Activated CD4-positive, CD25-positive, alpha-beta regulatory T cell treated with anti-CD3 and anti-CD28 coated beads, Interleukin-2, amount 50 U/mL, for 72 hours (primary cell): ENCODE measurements at places on chromosomes 2 and 18.

GRCh38 chr18:47549021-47549540, 297.6 kb upstream of the SKOR2 start:
- no peak for DNase-seq

DNA sequence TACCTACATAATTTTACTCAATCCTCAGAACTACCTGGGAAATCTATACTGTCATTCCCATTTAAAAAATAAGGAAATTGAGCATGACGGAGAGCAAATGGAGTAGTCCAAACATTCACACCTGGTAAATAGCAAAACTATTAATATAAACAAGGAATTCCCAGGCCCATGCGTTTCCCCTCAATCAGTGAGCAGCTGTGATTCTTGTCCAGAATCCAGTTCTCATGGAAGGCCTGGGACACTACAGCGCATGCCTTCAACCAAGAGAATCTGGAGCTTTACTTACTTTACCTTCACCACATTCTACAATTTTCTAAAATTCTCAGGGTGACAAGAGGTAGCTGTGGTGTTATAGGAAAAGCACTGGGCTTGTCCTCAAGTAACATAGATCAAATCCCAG, 259.0 kb downstream of the LRATD1 start:
- DNase-seq = no peak

- DNase-seq = no peak
Measured at GRCh38 chr2:152335726-152336118, 748 bp downstream of the FMNL2 start.

DNA sequence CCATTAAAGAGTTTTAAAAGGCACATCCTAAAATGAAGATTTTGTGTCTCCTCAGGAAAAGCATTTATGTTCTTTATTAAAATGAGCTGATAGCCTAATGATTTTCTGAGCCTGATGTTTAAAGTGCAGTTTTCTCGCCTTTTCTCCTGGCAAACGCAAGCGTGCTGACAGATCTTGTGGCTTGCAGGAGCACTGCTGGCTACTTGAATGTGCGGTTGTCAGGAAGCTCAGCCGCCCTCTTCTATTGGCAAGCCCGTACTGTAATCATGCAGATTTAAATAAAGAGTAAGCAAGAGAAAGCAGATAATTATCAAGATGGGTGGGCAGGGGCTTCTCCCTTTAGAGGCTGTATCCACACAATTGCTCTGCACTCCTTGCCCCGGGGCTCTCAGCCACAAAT, 139.5 kb upstream of the SPHKAP start:
- no peak for DNase-seq

- no peak for DNase-seq
Measured at GRCh38 chr2:174945601-174946260, 59.5 kb downstream of the CHN1 start.

- no peak for DNase-seq
Measured at GRCh38 chr2:127140538-127140937, 33.6 kb upstream of the BIN1 start.

GRCh38 chr18:67731851-67732250, 215.3 kb upstream of the DSEL start:
- no peak for DNase-seq

- DNase-seq = no peak
Measured at GRCh38 chr2:105882920-105883435, 138.3 kb downstream of the NCK2 start.

- no peak for DNase-seq
Measured at GRCh38 chr2:156897548-156897947, 360.0 kb upstream of the GALNT5 start.

GRCh38 chr18:52045946-52046675, 293.9 kb upstream of the DCC start:
- no peak for DNase-seq

DNA sequence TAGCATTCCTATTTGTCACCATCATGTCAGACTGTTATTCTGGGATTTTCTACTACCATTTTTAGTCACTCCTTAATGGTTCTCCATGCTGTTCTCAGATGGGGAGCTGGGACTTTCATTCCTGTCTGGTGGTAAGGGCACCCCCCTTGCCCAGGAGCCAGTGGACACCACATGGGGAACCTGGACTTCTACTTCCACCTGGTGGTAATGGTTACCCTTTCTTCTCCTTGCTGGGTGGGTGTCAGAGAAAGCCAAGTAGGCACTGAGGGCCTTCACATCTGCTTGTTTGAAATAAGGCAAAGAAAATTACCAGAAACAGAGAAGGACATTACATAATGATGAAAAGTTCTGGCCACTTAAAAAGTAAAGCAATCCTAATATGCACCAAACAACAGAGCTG, 239.8 kb downstream of the FHOD3 start:
- DNase-seq = no peak

GRCh38 chr2:15673919-15674636, 82.4 kb downstream of the DDX1 start:
- no peak for DNase-seq

DNA sequence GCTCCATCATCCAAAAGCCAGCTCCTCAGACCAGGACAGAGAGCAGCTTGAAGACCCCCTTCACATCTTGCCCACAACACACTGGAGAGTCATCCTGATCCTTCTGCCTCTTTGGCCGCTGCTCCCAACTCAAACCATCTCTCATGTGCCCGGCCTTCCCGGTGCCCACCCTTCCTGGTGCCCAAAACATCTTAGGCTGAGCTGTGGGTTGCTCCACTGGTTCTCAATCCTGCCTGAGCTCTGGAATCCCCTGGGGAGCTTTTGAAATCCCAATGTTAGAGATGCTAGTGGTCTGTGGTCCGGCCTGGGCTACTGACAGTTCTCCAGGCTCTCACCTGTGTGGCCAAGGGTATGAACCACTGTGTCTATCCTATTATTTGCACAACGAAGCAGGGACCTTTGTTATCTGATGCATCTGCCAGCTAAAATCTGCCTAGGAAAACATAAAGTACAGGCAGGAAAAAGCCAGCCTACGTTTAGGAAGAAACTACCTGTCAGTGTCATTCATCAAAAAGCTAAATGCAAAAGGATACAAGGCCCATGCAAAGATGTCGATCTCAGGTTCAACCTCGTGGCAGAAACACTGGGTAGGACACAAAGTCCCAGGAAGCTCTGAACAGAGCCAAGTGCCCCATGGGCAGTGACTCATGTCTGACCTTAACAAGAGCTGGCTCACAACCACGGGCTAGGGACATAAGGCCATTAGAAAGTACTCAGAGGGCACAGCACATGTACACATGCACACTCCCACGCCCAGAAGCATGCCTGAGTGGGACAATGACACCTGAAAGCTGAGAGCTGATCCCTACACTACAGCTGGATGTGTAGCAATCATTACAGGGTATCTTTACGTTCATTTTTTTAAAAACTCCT, 30.8 kb downstream of the TBC1D8 start:
- DNase-seq = no peak

- DNase-seq = no peak
Measured at GRCh38 chr2:106516436-106516835, 29.3 kb downstream of the CD8B2 start.

- DNase-seq = no peak
Measured at GRCh38 chr18:48908916-48909315, 41.8 kb downstream of the SMAD7 start.

DNA sequence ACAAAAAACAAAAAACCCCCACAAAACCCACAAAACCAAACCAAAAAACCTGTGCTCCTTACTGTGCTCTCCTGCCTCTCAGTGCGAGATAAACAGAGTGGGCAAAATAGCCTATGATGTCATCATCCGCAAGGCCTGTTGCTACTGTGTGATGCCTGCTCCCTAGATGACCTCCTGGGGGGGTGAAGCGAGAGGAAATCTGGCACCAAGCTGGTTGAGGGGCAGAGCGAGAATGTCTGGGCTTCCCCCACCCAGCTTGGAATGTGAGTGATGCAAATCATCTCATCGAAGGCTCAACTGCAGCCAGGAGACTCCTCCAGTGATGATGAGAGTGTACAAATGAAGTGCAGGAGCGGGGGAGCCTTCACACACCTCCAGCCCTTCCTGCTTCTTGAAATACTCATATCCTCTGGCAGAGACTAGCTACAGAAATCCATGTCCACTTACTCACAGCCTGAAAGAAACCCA, 57.7 kb upstream of the MAP4K3 start:
- no peak for DNase-seq

- DNase-seq = no peak
Measured at GRCh38 chr2:218230882-218231281, 13.9 kb downstream of the ARPC2 start.

GRCh38 chr18:62372156-62372555, 47.0 kb downstream of the TNFRSF11A start:
- no peak for DNase-seq

DNA sequence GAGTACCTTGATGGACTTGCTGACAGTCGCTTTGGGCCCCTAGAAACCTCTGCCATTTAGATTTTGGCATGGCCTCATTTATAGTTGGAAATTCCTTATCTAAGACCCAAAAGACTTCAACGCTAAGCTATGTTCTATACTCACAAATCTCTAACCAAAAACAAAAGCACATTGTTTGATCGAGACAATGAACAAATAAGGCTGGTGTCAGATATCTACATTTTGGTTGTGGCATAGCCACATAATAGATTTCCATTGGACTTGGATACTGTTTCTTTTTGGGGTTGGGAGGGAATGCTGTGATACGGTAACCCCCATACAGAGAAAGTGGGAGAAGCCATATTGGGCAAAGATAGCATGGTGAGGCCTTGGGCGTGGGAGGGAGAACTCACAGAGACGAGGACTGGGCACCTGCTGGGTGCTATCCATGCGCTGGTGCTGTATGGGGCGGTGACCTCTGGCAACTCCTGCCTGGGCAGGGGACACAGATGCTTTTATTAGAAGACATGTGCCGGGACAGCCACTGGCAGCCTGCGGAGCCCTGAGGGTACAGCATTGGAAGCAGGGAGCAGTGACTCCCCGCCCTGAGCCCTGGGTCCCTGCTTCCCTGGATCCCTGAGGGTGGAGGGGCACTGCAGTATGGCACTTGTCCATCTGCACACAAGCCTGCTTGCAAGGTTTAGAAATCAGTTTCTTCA, 97.1 kb downstream of the ASAP2 start:
- no peak for DNase-seq

GRCh38 chr2:197759013-197759412, 26.1 kb downstream of the BOLL start:
- no peak for DNase-seq

GRCh38 chr2:128797533-128797932, 478.9 kb upstream of the HS6ST1 start:
- DNase-seq = no peak

DNA sequence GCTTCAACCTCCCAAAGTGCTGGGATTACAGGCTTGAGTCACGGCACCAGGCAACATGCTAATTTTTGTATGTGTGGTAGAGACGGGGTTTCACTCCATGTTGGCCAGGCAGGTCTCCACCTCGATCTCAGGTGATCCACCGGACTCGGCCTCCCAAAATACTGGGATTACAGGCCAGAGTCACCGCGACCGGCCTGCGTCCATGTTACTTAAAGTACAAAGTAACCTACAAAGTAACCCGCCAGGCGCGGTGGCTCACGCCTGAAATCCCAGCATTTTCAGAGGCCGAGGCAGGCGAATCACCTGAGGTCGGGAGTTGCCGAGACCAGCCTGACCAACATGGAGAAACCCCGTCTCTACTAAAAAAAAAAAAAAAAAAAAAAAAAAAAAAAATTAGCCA, 1.1 kb upstream of the ANKRD30B start:
- DNase-seq = no peak

DNA sequence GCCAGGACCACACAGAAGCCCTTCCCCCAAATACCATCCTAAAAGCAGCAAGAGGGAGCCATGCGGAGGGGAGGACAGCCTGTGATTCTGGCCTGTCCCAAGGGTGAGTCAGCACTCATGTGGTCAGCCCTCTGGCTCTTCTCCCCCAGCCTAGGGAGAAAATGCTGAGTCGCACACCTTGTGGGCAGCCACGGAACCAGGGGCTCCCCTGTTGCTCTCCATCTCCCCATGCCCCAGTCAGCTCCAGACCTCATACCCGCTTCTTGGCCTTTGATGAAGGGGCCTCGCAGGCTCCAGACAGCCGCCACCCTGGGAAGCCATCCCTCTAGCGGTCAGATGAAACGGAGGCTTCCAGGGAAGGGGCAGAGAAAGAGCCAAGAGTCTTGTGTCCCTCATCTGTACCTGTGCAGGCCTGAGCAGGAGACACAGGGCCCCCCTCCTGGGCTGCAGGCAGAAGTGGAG, 181.3 kb upstream of the SIX2 start:
- no peak for DNase-seq

DNA sequence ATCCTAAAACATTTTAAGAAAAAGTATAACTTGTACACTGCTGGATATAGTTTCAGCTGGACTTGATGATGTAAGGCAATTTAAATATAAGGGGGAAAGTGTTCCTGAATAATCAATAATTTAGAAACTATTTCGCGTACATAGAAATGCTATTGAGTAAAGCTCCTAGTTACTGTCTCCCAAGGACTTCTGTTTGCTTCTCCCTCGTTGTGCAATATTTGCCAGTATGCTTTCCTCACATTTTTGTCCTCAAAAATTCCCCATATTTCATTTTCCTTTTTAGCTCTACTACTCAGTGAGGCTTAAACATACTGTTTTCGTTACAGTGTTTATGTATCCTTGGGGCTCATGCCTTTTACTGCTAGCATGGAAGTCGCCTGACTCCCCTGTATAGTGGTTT, 36.9 kb downstream of the ATP9B start:
- no peak for DNase-seq

GRCh38 chr2:176692533-176692932, 423.3 kb downstream of the MTX2 start:
- no peak for DNase-seq
